ENCODE measurements at places on chromosomes 5 and 9. TPM values are rescaled to one million over a fixed set of nuclear protein-coding genes. Genes with fewer than 3 reads are reported as not detected.

Gene RPL12
- 2,778 TPM for total RNA-seq

Gene PCDHB3
- total RNA-seq: not detected

Gene TAF11L10
- total RNA-seq: not detected

Gene NR2F1-AS1
- 3.8 TPM for total RNA-seq

Gene GNA14
- not detected for total RNA-seq

Gene LHX6
- total RNA-seq: 0.39 TPM

Gene CDH18
- total RNA-seq: not detected

Gene TEX48
- not detected for total RNA-seq

Gene GRAMD2B
- 1.2 TPM for total RNA-seq

Gene SPINK4
- total RNA-seq: not detected

Gene DBH
- total RNA-seq: not detected

Gene CCIN
- total RNA-seq: not detected

Gene MACIR
- total RNA-seq: 22.2 TPM

Gene ALDOB
- total RNA-seq: not detected

Gene PCDHGA8
- total RNA-seq: not detected

Gene GADD45G
- 0.21 TPM for total RNA-seq

Gene C5orf63
- 4.0 TPM for total RNA-seq

Gene SCGB3A2
- total RNA-seq: not detected

Gene ADAMTS2
- 0.11 TPM for total RNA-seq

Gene ATP10B
- total RNA-seq: not detected

Gene ARL10
- total RNA-seq: 1.1 TPM

Gene AGXT2
- not detected for total RNA-seq

Gene PITX1
- total RNA-seq: 31.5 TPM

Gene MAMDC2
- 0.20 TPM for total RNA-seq

Gene PCDHGB4
- 0.88 TPM for total RNA-seq

Gene EPB41L4B
- total RNA-seq: 5.9 TPM

Gene ADGRV1
- total RNA-seq: 0.76 TPM

Gene CAMLG
- total RNA-seq: 28.3 TPM

Gene CDX1
- total RNA-seq: not detected
